Activated CD8-positive, alpha-beta memory T cell treated with anti-CD3 and anti-CD28 coated beads for 48 hours (primary cell): ENCODE measurements at places on chromosomes 4 and X.

DNA sequence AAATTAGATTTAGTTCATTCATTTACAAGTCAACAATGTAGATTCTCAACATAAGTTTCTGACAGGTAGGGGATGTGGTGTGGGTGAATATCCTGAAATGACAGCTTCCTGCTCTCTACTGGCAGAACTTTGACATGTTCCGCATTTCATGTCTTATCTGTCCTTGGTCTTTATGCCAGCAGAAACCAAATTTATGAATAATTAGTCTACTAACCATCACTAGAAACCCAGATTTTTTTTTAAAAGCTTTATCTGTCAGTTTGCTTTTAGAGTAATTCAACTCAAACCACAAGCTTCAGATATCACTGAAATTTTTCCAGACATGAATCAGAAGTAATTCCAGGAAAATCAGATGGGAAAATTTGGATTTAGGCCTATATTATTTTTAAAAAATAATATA is 17.9 kb downstream of the COQ2 start:
- no peak for DNase-seq

GRCh38 chr4:4402966-4403365 is 16.1 kb downstream of the NSG1 start:
- DNase-seq = no peak

GRCh38 chr4:114015444-114015899 is 36.0 kb upstream of the ARSJ start:
- no peak for DNase-seq

GRCh38 chr4:30863021-30863420 is 142.9 kb downstream of the PCDH7 start:
- DNase-seq = no peak

GRCh38 chrX:137363559-137363958 is 202.4 kb upstream of the ZIC3 start:
- no peak for DNase-seq

DNA sequence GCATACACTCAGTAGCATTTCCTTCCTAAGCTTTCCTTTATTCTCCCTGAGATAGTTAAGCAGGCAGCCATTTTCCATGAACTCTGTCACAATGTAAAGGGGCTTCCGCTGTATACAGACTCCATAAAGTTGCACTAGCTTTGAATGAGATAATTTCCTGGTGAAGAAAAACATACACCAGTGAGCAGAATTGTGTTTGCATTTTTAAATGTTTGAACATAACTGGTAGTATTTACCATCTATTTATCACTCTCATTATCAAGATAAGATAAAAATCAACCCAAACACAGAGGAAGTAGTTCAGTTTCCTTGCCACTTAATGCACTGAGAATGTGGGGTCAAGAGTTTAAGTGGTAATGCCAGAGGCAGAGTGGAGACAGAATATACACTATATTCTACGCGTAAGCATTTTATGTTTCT is 54.1 kb downstream of the TXK start:
- DNase-seq = no peak
